Aorta (tissue), 5 donors: ENCODE measurements at places on chromosomes 1 and 21.

GRCh38 chr21:43919871-43920801, 55.1 kb downstream of the AGPAT3 start:
- DNase-seq: peak; percentile 59

DNA sequence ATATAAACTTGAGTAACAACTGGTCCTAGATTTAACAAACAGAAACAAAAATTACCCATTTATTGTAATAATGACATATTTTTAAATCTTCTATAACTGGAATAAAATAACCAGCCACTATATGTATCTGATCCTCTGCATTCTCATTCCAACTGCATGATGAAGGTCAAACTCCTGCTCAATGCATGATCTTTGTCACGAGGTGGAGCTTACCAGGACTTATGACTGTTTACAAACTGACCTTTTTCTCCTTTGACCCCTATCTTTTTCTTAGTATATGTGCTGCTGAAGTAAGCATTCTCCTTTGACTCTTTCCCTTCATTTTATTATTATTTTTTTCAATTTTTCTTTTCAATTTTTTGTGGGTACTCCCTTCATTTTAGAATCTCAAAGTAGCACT, 252.2 kb downstream of the PDE4B start:
- no peak for DNase-seq

DNA sequence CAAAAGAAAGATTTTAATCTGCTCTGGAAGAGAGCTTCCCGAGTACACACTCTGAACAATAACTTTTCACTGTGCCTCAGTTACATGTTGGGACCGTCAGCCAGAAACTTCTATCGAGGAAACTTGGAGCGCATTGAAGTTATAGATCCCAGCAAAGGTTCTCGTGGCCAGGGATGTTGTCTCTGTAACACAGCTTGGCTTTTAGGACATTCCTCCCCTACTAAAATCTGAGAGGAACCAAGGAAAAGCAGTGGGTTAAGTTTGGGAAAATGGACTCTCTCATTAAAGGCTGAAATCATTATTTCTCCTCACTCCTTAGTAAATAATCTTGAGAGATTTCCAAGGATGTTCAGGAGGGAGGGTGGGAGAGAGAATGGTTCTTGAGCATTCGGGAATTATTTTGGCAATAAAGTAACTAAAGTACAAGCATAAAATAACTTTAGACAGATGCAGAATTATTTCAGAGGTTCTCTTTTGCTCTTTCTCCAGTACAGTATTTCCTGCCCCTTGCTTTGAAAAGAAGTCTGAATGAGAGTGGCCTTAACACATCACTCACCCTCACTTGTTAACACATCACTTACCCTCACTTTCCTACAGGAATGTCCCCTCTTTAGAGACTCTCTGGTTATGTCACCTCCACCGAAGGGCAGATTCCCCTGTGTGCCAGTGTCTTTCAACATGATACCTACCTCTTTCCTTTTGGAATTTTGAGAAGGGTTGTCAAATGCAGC, 1.8 kb upstream of the NFIA start:
- no peak for DNase-seq

- no peak for DNase-seq
These were observed 74.8 kb upstream of the DEPDC1 start for GRCh38 chr1:68571454-68572235.

DNA sequence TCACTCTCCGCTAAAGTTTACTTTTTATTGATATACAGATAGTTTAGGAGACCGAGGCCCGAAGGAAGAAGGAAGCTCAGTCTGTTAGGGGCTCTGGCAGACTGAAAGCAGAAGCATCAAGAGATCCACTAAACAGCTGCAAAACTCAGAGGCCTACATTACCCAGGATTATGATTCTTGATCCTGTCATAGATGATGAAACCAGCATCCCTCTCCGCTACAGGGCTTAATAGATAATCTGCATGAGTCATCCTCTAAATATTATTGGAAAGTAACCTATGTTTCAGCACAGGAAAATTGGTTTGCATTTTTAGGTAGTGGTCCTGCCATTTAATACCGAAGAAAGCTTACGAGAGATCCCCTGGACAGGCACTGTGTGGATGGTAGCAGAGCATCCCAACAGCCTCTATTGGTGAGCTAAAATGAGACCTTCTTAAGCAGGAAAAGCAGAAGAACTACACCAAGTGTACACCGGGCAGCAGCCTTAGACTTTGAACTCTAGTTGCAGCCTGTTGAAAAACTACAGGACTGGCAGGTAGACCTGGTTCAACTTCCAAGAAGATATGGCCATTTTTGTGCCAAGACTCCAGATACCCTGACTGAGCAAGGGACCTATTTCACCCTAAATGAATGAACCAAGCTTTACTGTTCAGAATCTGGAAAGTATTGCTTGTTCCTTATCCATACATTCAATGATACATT, 6.8 kb downstream of the CASQ2 start:
- no peak for DNase-seq

GRCh38 chr1:203127666-203128430, at the start of gene ADORA1:
ADORA1 (plus strand) TSS chr1:203127726; CDS start chr1:203128842, 1,116 bp downstream.
- DNase-seq: peak; percentile 75

DNA sequence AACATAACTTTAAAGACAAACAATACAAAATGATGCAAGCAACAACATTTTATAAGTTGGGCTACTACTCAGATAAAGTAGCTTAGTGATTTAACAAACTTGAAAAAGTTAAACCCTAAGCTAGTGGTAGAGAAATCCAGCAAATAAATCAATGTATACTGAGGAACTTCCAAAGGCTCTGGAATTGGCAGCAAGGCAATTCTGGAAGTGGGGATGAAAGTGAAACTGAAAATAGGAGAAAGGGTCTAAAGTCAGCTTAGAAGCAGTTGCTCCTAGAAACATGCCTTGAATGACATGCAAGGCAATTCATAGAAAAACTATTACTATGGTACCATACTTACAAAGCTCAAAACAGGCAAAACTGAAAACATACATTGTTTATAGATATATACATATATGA, 90.0 kb upstream of the CAMK1G start:
- no peak for DNase-seq

- peak; percentile 17 for DNase-seq
These were observed 5.2 kb downstream of the IL6R start for GRCh38 chr1:154410185-154410827.

DNA sequence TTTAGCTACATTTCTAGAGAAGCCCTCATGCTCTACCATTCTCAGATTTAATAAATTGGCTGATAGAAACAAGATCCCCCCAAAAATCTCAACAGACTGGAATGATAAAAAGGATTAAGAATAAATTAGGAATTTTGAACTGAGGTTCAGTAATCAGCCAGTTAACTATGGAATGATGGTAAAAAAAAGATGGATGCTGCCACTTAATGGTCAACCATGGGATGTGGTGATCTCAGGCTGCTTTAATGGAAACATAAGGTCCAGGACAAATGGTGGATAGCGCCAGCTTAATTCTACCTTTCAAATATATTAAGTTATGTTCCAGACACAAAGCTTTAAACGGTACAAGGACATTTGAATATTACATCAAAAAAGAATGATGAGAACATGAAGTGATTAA, 49.9 kb downstream of the CCN1 start:
- DNase-seq: no peak

DNA sequence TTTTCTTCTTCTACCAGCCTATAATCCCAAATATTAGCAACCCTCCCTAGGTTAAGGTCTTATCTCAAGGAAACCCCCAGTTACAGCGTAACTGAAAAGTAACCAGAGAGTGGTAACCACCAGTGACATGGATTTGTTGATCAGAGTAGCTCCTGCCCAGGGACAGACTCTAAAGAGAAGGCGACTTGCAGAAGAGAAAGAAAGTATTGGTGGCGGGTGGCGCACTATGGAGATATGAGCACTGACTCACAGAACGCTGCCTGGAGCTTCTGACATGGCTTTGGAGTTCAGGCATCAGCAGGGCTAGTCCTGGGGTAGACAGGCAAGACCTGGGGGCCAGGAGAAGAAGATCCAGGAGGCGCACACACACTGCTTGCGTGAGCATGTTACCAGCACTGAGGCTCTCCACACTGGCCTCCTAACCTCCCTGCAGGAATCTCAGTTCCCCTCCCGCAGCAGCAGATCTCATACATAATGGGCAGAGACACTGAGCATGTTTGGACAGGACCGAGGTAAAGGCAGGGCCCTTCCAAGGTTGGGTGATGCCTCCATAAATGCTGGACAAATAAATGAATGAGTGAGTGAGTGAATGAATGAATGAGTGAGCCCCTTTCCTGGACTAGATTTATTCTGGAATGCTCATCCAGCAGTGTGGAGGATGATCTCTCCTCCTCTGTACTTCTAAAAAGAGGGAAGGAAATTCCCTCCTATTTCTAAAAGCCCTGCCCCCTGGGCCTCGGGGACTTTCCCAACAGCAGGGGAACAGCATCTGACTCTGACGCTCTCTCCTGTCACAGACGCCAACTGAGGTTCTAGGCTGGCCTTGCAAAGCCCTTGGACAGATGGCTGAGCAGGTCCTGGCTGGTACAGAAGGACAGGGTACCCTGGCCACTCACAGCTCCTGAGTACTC, 175.5 kb downstream of the CLIC6 start:
- peak; percentile 78 for DNase-seq

GRCh38 chr1:181503171-181503810, 20.0 kb downstream of the CACNA1E start:
- no peak for DNase-seq

DNA sequence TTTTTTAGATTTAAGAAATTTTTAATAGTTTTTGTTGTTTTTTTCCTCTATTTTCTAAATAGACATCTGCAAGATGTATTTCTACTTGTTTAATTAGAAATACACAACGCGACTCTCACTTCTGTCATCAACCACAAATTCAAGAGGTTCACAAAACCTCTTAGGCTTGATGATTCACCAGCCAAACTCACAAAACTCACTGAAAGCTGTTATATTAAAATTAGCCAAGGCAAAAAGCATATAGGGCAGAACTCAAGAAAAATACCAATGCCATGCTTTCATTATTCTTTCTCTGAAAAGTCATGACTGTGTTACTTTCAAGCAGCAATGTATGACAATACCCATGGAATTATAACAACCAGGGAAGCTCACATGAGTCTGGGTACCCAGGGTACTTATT, 487.0 kb upstream of the RGS18 start:
- no peak for DNase-seq

- DNase-seq: peak; percentile 85
These were observed at the start of gene S100A2 for GRCh38 chr1:153565529-153566374. S100A2 (minus strand) TSS chr1:153565844; CDS start chr1:153563877, 1,967 bp downstream.

GRCh38 chr1:245448975-245449431, 294.2 kb downstream of the KIF26B start:
- no peak for DNase-seq

- peak; percentile 87 for DNase-seq
These were observed at the start of gene PAQR7 for GRCh38 chr1:25875154-25875855. PAQR7 (minus strand) TSS chr1:25875708; CDS start chr1:25863839, 11,869 bp downstream.

- no peak for DNase-seq
These were observed 115.6 kb upstream of the KIF26B start for GRCh38 chr1:245039196-245039595.

GRCh38 chr1:154329551-154330131, 4.3 kb downstream of the ATP8B2 start:
- no peak for DNase-seq

GRCh38 chr1:235012436-235013210, 116.0 kb downstream of the TOMM20 start:
- DNase-seq: no peak

GRCh38 chr1:121558514-121558913, 373.7 kb downstream of the SRGAP2C start:
- no peak for DNase-seq

DNA sequence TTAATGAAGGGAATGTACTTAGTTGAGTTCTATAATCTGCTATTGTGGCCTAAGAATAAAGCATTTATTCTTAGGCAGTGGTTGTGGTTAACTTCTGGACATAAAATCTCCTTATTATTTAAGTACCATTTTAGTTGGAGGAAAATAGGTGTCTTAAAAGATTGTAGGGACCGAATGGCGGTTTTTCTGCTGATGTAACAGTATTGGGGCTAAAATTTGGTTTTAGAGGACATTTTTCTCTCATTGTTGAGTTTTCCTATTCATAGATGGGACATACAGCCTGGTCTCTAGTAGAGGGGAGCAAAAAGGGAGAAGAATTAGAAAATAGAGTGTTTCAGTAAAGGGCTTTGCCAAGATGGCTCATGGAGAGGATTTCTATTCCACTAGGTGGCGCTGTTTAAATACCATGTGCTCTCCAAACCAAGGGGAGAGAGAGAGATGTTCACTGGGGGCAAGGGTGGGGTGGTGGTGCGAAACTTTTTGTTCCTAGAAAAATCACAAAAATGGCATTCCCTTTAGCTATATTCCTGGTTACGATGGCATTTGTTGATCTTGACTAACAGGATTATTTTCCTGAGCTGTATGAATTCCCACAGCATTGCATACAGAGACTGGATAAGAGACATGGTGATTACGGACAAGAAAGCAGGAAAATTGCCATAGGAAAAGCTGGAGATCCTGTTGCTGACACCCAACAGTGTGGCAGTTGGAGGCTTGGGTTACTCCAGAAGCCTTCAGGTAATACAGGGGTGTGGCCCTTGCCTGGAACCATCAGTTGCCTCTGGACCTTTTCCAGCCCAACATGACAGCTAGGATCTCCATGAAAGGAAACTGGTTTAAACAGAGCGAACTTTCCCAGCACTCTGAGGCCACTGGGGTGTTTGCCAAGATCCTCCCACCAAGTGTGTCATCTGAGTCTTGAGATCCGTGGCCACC, 18.2 kb upstream of the FCGR2A start:
- DNase-seq: peak; percentile 80

DNA sequence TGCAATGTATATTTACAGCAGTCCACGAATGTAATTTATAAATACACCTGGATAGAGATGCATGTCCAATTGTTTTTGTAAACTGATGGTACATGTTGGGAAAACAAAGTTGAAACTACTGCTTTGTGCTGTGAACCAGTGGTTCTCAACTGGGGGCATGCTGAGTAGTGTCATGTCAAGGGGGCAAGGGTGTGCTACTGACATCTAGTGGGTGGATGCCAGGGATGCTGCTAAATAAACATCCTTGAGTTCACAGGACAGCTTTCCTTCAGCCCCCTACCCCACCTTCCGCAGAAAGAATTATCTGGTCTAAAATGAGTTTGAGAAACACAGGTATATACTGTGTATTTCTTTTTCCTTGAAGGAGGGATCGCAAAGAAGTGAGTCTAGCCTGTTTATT, 95.9 kb downstream of the RASAL2 start:
- no peak for DNase-seq

DNA sequence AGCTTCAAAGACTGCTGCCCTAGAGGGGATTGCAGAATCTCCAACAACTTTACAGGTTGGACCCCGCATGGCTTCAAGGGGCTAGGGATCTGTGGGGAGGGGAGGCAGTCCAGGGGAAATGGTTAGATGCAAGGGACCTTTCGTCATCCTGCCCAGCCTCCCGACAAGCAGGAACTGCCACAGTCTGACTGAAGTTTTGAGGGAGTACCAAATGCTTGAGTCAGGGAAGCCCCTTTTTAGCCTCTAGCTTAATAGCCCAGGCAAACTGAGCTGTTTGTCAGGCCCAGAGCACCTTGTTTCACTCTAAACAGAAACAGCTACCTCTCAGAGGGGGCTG, 1.1 kb downstream of the TOR3A start:
- DNase-seq: no peak

GRCh38 chr1:1921901-1922701, 3.0 kb upstream of the TMEM52 start:
- DNase-seq: peak; percentile 72

DNA sequence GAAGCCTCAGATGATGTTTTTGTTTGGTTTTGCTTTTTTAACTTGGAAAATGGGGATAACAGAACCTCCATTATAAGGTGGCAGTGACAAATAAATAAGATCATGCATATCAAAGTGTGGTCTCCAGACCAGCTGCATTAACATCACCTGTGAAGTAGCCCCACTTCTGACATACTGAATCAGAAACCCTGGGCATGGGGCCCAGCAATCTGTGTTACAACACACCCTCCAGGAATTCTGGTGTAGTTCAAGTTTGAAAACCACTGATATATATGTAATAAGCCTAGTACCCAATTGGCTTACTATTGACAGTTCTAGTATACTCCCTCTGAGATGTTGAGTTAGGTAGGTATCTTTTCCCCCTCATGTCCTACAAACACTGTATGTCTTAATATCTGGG, 24.1 kb upstream of the RNF19B start:
- DNase-seq: no peak
